ENCODE measurements at places on chromosomes 1 and 21. TPM values are rescaled to one million over a fixed set of nuclear protein-coding genes. Genes with fewer than 3 reads are reported as not detected.

The EVA1C gene
- total RNA-seq, result 6.5 TPM

The HLX gene
- total RNA-seq, result 6.2 TPM

The ARHGEF16 gene
- 2.3 TPM for total RNA-seq

The KCNJ10 gene
- 7.6 TPM for total RNA-seq

The VPS45 gene
- 83.2 TPM for total RNA-seq

All from camera-type eye (tissue), 1 donor.